Activated CD8-positive, alpha-beta memory T cell treated with anti-CD3 and anti-CD28 coated beads for 24 hours (primary cell): ENCODE measurements at places on chromosomes 2 and 18.

GRCh38 chr2:181984060-181984459 is 1.6 kb upstream of the PPP1R1C start:
- no peak for DNase-seq

DNA sequence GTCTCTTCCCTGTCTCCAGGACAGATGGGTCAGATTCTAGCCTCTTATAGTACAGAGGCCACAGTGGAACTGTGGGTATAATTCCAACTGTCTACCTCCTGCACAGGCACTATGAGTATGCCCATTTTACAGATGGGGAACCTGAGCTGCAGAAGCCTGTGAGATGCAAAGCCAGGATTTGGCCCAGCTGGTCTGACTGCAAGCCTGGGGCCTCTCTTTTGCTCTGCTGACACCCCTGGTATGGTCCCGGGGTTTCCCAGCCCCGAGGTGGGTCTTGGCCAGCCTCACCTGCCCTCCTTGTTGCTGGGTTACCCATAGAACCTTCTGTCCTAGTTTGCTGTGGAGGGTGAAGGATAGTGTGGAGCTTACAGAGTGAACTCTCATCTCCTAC is 9.8 kb downstream of the HS6ST1 start:
- DNase-seq, result no peak

DNA sequence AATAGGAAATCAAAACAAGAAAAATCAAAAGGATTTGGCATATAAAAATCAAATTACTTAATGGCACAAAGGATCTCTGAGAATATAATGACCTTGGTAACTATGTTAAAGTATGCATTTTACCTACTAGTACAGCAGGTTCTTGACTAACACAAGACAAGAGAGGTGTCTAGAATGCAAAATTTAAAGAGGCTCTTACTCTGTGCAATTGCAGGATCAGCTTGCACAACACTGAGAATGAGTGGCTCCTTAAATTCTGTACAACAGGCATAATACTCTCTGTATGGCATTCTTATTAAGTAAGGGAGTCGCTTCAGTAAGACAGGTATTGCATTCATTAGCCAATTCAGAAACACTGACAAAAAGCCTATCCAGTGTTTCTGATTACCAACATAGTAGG is 72.6 kb downstream of the UGP2 start:
- no peak for DNase-seq

DNA sequence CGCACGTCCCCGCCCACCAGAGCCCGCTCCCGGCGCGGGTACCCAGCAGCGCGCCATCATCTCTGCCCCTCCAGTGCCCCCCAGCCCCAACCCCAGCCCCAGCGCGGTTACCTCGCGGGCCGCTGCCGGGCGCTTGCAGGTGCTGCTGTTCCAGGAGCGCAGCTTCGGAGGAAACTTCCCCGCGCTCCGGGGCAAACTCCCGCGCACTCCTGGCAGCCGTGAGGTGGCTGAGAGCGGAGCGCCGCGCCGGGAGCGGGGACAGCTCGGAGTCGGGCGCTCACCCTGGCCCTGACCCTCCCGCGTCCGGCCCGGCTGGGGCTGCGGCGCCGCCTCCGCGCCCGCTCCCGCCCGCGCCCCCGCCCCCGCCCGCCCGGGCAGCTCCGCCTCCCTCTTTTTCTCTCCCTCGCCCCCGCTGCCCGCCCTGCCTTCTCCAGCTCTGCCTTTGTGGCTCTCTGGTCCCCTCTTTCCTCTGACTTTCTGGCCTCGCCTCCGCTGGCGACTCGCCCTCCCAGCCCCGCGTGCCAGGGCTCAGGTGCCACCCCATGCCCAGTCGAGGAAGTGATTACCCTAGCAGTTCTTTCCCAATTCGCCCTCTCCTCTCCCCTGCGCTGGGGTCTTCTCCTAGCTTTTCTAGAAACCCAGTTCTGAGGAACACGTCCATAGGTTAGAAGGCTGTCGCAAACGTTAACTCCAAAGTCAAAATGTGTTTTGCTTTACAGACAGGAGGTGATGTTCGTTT is at the start of gene CHST9:
Gene CHST9 (minus strand): TSS at position 284 of the 739 bp plus-strand sequence. CDS start 42,499 bp downstream, outside the sequence.
- DNase-seq, result no peak

GRCh38 chr18:32049393-32050171 is 31.0 kb downstream of the RNF125 start:
- DNase-seq, result no peak

- DNase-seq, result no peak
Observed at GRCh38 chr18:8828300-8828699, 122.9 kb downstream of the MTCL1 start.

DNA sequence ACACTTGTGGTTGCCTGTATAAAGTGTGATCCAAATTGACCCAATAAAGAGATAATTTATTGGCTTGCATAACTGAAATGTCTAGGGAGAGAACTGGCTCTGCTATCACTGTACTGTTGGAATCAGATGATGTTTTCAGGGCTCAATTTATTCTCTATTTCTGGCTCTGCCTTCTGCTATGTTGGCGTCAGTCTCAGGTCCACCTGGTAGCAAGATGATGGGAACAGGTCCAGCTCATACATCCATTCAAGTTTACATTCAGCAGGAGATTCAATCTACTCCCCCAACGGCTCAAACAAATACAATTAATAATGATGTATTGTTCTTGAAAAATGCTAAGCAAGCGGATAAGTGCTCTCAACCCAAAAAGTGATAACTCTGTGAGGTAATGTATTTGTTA is 297.7 kb upstream of the SYT4 start:
- DNase-seq, result no peak

- DNase-seq, result no peak
Observed at GRCh38 chr2:191682126-191682525, 4.2 kb downstream of the NABP1 start.

DNA sequence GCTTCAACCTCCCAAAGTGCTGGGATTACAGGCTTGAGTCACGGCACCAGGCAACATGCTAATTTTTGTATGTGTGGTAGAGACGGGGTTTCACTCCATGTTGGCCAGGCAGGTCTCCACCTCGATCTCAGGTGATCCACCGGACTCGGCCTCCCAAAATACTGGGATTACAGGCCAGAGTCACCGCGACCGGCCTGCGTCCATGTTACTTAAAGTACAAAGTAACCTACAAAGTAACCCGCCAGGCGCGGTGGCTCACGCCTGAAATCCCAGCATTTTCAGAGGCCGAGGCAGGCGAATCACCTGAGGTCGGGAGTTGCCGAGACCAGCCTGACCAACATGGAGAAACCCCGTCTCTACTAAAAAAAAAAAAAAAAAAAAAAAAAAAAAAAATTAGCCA is 1.1 kb upstream of the ANKRD30B start:
- no peak for DNase-seq

GRCh38 chr2:70964133-70964532 is 14.3 kb upstream of the ANKRD53 start:
- DNase-seq, result no peak
